Activated T-cell treated with anti-CD3 and anti-CD28 coated beads, Interleukin-2, amount 50 U/mL, for 72 hours (primary cell): ENCODE measurements at places on chromosomes 2 and 18. TPM values are rescaled to one million over a fixed set of nuclear protein-coding genes. Genes with fewer than 3 reads are reported as not detected.

Gene FAM124B
- 0.31 TPM for total RNA-seq

Gene ACTR3
- total RNA-seq, result 490 TPM

Gene IL36B
- not detected for total RNA-seq

Gene VSNL1
- total RNA-seq, result not detected

- no peak for DNase-seq
Measured at GRCh38 chr2:173151671-173152401, 76.2 kb downstream of the MAP3K20 start.

- no peak for DNase-seq
Measured at GRCh38 chr2:198499539-198499938, 695.1 kb downstream of the PLCL1 start.

GRCh38 chr2:44392338-44392943, 30.7 kb downstream of the CAMKMT start:
- DNase-seq, result peak; percentile 48

DNA sequence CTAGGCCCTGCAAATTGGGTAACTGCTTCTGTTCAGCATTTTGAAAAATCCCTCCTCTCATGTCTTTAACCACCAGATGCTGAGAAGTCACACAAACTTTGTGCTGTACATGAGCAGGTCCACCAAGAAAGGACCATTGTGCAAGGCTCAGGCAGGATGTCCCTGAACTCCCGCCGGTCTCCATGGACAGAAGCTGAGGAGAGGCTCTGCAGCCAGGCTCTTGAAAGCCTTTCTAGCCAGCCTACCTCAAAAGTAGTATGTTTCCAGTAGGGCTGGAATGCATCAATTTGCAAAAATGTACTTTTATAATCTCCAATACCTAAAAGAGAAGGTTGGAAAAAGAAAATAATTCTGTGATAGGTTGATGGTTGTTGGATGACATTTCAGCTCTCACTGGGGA, 47.0 kb upstream of the SH3BP4 start:
- no peak for DNase-seq

DNA sequence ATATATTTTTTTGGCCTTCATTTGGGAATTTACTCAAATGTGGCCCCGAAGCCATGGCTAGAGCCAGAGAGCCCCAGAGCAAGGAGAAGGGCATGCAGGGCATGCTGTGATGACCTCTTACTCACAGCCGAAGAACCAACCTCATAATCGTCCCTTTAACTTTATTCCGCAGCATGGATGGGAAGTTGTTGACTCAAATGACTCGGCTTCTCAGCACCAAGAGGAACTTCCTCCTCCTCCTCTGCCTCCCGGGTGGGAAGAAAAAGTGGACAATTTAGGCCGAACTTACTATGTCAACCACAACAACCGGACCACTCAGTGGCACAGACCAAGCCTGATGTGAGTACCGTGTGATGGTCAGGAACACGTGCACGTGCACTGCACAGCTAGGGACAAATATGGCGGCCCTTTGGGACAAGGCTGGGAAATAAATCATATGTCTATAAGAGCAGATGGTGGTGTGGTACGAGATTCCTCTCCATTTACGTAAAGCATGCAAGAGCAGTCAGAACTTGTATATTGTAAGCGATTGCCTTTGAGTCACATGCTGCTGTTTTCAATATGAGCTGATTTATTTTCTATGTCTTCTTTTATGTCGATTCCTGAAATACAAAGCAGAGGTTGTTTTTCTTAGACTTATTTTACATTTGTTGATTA, 280.9 kb downstream of the NEDD4L start:
- no peak for DNase-seq

DNA sequence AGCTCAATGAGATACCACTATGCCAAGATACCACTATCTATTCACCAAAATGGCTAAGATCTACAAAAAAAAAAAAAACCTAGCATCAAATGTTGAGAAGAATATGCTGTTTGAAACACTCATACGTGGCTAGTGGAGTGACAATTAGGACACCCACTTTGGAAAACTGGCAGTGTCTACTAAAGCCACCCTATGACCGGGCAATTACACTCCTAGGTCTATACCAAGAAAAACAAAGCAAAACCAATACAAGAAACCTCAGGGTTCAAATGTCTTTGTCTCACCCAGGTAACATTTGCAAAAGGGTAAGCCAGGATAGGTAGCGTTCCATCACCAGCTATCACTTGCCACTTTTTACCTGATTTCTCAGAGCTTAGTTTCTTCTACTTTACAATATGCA, 123.6 kb upstream of the CAB39 start:
- DNase-seq, result no peak

GRCh38 chr2:38010995-38011394, 65.0 kb downstream of the CYP1B1 start:
- no peak for DNase-seq

- no peak for DNase-seq
Measured at GRCh38 chr2:238942726-238943300, 94.9 kb downstream of the TWIST2 start.

GRCh38 chr2:160326786-160327185, 126.7 kb upstream of the ITGB6 start:
- no peak for DNase-seq

DNA sequence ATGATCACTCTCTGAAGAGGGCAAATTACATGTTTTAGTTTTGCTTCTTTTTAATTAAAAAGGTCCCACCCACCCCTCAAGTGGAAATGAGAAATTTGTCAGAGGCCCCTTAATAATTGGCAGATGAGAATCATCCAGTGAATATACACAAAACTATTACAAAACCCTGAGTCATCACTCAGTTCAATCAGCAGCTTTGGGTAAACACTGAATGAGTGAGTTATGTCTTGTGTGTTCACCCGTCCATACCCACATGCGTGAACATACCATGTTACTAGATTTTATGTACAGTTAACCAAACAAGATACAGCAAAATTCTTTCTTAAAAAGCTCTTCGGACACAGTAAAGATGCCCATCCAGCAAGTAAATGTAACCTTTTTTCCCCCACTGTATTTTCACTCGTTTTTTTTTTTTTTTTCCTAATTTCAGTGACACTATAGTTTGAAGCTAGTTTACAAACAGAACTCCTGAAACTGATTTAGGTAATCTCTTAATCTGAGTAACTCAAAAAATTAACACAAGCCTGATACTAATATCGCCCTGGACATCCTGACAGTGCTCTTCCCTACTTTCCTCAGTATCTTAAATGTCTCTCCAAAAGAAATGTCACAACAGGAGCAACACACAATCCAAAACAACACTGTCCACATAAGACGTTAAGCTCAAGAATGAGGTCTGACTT, 1.4 kb downstream of the PSME4 start:
- DNase-seq, result peak; percentile 28

DNA sequence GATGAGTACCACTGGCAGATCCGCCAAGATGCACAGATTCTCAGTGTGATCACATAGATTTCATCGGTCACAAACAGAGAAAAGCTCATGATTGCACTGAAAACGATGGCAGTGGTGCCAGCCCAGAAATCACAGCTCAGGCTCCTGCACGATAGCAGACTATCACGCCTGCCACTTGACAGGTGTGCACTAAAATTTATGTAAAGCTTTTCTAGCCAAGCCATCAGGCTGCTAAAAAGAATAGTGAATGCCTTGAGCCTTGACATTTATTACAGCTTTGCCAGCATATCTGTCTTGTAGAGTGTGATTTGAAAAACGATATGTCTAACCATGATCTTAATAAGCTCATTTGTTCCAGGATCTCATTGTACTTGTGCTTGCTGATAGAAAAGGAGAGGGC, 409.5 kb upstream of the CWC22 start:
- no peak for DNase-seq

GRCh38 chr2:37527361-37527760, 144.1 kb downstream of the CDC42EP3 start:
- no peak for DNase-seq

- no peak for DNase-seq
Measured at GRCh38 chr2:240135706-240136012, 446 bp downstream of the COPS9 start.

DNA sequence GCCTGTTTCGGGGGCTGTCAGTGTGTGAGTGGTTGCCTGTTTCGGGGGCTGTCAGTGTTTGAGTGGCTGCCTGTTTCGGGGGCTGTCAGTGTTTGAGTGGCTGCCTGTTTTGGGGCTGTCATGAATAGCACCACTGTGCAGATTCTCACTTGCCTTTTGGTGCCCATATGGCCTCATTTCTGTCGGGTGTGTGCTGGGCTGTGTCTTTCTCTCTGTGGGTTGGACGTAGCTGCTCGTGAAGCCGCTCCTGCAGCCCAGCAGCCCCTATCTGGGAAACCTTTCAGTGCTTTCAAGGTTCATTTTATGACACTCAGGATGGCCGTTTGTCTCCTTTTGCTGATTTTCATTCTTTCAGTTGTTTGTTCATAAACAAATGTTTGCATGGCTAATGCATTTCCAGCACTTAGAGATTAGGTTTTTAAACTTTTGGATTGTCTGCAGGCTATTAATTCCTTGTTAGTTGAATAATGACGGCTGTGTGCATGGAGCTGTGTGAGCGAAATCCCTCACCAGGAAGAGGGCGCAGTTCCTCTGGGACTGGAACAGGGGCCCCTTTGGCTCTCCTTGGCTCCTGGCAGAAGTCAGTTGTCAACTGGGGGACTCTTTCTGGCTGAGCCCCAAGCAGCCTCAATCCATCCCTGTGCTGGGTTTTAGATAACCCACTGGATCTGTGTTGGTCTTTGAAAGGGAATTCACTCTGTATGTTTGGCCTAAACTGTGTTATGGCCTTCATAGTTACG, 10.8 kb downstream of the AGAP1 start:
- no peak for DNase-seq

DNA sequence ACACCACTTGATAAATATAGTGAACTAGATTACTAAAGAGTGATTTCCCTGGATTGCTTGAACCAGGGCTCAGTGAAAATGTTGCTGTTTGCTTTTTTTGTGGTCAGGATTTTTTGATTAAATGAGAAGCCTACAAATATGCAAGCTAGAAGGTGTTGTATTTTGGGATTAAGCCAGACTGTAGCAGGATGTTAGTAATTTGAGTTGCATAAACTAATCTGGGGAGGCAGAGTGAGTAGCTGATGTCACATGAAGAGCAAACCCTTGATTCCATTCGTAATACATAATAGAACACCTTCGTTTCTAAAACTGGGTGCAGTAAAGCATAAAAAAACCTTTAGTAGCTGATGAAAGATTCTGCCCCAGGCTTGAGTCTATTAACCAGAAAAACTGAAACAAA, 32.0 kb downstream of the NEDD4L start:
- no peak for DNase-seq

DNA sequence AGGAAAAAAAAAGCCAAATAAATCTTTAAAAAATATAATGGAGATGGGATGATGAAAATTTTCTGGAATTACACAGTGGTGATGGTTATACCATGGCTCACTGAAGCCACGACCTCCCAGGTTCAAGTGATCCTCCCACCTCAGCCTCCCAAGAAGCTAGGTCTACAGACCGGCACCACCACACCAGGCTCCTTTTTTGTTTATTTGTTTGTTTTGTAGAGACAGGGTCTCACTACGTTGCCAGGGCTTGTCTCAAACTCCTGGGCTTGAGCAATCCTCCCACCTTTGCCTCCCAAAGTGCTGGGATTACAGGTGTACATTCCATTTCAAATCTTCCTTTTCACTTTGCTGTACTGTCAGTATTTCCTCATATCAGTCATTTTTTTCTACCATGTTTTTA, 61.7 kb downstream of the CHRNA1 start:
- no peak for DNase-seq

- DNase-seq, result no peak
Measured at GRCh38 chr2:65314801-65315441, 87.3 kb downstream of the ACTR2 start.

GRCh38 chr18:5500158-5500939, 43.4 kb downstream of the EPB41L3 start:
- no peak for DNase-seq
